Progenitor cell of endocrine pancreas (in vitro differentiated cells): ENCODE measurements at places on chromosomes 2 and 18.

DNA sequence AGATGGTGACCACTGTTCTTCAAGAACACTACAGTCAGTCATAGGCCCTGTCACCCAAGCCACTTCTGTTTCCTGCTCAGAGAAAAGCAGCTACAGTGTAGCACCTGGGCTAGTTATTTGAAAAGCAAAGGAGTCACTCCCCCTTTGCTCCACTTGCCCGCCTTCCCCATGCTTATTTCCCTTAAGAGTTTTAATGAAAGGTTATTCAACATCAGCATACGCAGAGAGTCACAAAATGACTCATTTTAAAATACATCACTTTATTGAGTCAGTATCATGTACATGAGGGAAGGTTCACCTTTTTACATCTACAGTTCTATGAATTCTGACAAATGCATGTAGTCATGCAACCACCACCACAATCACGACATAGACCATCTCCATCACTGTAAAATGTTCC is 71.3 kb downstream of the TNFRSF11A start:
- no peak for DNase-seq

DNA sequence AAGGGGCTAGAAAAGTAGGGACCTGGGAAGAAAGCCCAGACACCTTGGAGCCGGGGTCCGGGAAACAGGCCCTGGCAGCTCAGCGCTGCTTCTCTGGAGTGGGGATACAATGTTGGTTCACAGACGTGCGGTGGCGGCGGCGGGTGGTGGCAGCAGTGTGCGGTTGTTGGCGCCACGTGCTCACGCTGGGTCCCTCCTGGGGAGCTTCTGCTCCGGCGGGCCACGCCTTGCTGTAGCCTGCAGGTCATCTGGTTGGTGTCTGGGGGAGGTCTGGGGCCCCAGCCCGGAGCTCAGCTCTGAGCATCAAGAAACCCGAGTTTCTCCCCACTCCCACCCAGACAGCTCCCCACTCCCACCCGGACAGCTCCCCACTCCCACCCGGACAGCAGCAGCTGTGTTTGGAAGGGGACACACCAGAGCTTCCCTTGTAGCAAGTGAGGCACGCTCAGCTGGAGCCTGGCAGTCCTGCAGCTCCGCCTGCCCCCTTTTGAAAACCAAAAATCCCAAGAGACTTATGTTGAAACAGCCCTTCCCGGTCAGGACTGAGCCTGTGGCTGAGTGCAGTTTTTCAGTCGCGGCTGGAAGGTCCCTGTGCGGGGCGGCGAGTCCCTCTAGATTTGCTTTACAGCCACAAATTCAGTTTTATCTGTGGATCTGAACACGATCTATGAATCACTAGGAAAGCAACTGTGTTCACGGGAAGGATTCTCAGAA is 46.9 kb downstream of the NFATC1 start:
- no peak for DNase-seq

DNA sequence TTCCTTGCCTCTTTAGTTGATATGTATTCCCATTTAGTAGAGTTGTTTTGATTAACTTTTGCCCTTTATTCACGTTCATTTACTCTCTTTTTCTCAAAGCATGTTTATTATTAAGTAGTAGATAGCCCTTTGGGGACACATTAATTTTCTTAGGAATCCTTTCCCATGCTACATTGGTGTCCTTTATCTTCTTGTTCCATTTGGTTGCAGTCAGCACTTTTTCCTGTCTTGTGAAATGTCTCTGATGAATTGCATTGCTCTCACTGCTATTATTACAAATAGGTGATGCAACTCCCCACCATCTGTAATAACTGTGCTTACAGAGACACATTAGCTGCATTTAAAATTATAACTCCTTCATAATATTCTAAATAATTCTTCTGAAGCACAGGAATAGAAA is 428.5 kb upstream of the CNTNAP5 start:
- DNase-seq = no peak

DNA sequence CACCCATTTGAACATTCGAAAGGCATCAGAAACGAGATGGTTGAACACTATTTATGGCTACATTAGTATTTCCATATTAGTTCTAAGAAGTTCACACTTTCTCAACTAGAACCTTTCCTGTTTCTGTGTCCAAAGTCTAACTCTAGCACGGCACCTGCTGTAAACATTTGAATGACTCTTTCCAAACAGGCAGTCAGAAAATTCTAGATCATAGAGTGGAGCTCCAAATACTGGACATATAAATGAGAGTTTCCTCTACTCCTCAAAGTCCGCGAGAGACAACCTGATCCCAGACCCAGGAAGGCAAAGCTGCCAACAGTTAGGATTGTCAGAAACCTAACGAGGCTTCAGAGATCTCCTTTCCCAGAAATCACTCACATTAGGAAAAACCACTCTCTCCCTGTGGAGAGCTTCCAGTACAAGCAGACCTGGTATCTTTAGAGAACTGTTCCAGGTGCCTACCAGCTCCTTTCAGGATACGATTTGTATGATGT is 10.6 kb downstream of the RND3 start:
- DNase-seq = no peak

GRCh38 chr18:41714872-41715271 is 240.2 kb upstream of the PIK3C3 start:
- no peak for DNase-seq

- no peak for DNase-seq
Observed at GRCh38 chr18:40907842-40908241, 1047.2 kb upstream of the PIK3C3 start.

DNA sequence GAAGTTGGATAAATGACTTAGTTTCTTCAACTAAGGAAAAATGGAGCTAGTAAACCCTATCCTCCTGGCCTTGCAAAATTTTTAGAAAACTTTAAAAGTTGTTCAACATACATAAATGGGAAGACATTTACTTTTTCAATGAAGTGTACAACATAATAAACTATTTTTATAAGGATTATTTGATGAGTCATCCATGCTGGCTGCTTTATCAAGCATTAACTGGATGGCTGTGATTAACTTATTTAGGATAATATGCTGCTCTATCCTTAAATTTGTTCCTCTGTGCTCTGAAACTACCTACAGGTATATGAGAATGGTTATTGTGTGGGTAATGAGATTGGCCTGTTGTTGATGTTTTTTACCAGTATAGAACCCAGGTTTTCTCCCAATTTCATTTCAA is 21.3 kb downstream of the DYTN start:
- no peak for DNase-seq

GRCh38 chr2:69208023-69208595 is 178.9 kb downstream of the GFPT1 start:
- no peak for DNase-seq

- no peak for DNase-seq
Observed at GRCh38 chr2:73828389-73828817, 358 bp upstream of the STAMBP start.
